CD4-positive, alpha-beta T cell treated with Interleukin-6 for 4 hours (primary cell): ENCODE measurements at places on chromosomes 6 and 20.

GRCh38 chr6:85465762-85466161, 15.9 kb downstream of the NT5E start:
- no peak for DNase-seq

DNA sequence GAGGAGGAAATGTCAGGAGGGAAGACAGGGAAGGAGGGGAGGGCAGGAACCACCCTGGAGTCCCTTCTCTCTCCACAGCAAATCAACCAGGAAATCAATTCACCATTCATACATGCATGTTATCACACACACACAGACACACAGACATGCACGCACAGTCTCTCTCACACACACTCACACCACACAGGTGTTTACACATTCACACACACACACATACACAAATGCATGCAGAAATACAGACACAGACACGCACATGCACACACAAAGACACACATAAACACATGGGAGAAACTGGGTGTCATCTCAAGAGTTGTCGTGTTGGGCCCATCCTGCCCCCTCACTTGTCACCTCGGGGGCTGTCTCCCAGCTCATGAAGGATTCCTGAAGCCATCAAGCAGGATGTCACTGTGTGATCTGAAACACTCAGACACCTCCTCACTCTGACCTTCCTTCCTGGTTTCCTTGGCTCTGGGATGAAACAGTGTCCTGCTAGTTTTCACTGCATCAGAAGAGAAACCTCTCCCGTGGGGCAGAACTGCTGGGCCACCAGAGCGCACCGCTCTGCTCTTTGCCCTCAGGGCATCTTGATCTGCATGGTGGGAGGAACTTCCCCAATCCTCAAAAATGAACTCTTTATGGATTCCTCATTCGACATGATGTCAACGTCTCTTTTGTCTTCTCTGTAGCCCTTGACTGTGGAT, 9.2 kb downstream of the RAET1G start:
- DNase-seq: no peak

DNA sequence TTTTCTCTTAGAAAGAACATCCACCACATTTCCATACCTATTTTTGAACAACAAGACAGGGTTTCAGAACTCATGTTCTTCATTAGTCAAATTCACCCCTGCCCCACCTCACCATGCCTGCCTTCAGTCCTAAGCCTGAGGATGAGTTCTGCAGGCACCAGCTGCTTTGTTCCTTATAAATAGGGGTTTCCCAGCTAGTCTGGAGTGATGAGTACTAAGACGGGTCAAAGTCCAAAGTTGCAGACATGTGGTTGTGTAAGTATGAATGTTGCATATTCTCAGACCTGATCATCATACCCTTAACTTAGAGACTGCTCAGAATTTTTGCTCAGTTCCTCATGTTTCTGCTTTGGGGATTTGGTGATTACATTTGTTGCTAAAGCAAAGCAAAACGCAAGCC, 257.7 kb upstream of the CDYL start:
- DNase-seq: no peak

GRCh38 chr6:129217701-129218100, 334.8 kb downstream of the LAMA2 start:
- DNase-seq: no peak

DNA sequence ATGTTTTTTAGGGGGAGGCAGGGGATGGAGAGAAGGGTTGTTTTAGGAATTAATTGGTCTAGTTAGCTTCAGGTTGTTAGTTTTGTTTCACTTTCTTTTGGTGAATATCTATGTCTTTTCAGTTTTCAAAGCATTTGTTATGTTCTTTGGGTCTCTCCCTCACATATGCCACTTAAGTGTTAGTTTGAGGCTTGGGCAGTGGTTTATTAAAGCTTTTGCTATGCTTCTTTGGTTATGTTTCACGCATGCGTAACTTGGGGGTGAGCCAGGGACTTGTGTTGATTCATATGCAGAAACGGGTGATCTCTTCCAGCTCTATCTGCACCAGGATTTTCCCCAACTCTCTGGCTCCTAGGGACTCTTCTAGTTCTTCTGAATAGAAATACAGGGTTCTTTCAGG, 11.4 kb upstream of the MMS22L start:
- DNase-seq: no peak

- peak; percentile 83 for DNase-seq
Observed at GRCh38 chr6:52389626-52390360, 27.8 kb downstream of the PAQR8 start.

DNA sequence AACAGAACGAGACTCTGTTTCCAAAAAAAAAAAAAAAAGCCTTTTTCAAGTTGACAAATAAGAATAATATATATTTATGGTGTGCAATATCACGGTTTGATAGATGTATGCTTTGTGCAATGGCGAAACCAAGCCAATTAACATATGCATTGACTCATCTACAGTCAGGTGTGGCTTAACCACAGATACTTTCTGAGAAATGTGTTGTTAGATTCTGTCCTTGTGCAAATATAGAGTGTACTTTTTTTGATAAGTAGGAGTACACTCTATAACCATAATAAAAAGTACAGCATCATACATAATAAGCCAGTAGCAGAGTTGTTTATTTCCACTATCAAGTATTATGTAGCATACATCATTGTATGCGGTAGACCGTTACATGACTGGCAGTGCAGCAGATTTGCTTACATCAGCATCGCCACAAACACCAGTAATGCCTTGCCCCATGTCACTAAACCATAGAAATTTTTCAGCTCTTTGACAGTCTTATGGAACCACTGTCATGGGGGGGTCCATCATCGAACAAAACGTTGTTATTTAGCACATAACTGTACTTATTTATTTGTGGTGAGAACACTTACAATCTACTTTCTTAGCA, 59.2 kb downstream of the TMEM170B start:
- DNase-seq: no peak
